ENCODE measurements at places on chromosomes 5 and 9.

- DNase-seq = no peak
Measured at GRCh38 chr5:137566780-137567179, 67.7 kb upstream of the SPOCK1 start.

GRCh38 chr5:15933259-15934207, 246.1 kb downstream of the MARCHF11 start:
- DNase-seq = no peak

GRCh38 chr9:76818271-76818670, 54.0 kb downstream of the PCA3 start:
- no peak for DNase-seq

DNA sequence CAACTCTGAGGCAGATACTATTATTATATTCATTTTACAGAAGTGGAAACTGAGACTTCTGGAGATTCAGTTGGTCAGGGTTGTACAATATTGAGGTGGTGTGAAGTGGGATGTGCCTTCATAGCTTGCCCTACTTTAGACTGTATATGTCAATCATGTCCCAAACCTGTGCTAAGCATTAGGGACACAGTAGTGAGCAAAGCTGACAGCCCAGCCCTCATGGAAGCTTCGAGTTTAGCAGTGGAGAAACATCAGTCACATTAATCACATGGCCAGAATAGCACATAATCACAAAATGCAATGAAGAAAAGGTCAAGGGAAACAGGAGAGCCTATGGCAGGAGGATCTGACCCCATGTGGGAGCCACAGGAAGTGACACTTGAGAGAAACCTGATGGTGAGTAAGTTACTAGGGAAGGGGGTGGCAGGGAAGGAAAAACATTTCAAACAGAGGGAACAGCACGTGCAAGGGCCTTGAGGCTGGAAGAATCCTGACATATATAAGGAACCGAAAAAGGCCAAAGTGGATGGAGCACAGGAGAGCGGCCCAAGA, 20.5 kb upstream of the RALGPS1 start:
- DNase-seq = no peak

GRCh38 chr5:148314187-148314586, 2.0 kb downstream of the SPINK7 start:
- DNase-seq = no peak

DNA sequence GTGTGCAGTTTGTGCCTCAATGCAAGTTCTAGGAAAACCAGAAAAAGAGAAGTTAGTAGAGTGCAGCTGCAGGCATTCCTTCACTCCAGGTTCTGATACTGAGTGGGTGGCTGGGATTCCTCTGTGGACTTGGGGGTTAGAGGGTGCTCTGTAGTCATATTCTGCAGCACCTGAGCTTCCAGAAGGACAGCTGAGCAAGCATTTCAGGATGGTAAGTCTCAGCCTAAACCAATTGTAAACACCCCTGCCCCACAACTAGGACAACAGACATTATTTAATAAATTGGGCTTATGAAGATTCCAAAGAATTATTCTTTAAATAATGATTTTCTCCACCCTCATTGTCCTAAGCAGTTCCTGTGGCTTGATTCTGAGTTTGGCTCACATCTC, 9.1 kb downstream of the FAXDC2 start:
- no peak for DNase-seq
